T1000 (cell line): ENCODE measurements at places on chromosomes 7 and 10.

DNA sequence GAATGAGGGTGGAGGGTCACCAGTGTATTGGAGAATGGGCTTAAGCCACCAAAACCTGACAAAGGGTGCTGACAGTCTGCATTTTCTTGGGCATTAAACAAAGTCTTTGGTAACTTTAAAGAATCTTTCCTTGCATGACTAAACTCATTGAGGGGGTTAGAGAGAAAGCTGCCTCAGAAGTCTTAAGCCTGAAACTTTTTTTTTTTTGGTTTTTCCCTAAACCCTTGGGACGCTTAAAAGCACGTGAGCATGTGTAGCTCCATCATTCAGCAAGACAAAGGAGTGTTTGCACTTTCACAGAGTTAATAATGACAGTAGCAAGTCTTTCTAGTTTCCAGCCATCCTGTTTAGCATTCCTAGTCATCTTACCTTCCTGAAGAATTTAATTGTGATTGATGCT, 110.7 kb downstream of the LRMDA start:
- DNase-seq: no peak

DNA sequence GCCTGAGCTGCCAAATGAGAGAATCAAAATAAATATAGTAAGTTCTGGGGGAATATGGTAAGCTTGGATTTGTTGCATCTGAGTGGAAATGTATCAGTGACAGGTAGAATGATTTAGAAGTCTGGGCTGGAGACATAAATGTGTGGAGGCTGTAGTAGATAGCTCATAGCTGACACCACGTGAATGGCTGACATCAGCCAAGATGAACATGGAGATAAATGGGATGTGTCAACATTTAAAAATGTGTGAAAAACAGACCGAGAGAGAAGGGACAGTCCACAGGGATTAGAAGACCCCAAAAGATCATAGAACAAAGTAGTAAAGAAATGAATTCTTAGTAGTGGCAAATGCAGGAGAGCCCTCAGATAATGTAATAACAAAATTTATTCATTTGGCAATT, 40.9 kb downstream of the NAMPT start:
- no peak for DNase-seq

DNA sequence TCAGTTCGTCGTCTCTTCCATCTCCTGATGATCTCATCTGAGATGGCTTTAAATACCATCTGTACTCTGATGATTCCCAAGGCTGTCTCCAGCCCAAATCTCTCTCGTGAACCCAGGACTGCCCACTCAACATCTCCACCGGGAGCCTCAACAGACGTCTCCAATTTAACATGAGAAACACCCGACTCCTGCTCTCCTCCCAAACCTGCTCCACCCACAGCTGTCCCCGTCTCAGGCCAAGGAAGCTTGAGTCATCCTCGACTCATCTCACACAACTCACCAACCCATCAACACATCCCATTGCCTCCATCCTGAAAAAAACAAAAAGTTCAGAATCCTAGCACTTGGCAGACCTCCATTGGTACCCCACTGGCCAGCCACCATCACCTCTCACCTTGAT, 29.7 kb upstream of the CALN1 start:
- DNase-seq: no peak

DNA sequence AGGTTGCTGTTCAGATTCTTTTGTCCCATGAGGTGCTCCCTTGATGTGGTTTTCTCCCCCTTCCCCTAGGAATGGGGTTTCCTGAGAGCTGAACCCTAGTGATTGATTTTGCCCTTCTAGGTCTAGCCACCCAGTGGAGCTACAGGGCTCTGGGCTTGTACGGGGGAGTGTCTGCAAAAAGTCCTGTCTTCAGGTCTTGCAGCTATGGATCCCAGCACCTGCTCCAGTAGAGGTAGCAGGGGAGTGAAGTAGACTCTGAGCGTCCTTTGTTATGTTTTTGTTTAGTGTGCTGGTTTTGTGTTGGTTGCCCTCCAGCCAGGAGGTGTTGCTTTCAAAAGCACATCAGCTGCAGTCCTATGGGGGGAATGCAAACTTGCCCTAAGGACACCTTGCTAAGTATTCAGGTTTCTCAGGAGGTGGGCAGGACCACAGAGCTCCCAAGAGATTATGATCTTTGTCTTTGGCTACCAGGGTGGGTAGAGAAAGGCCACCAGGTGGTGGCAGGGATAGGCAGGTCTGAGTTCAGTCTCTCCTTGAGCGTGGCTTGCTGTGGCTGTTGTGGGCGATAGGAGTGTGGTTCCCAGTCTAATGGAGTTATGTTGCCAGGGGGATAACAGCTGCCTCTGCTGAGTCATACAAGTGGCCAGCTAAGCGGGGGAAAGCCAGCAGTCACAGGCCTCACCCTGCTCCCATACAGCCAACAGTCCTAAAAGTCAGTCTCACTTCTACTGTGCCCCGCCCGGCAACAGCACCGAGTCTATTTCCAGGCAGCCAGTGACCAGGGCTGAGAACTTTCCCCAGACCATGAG, 92.4 kb upstream of the JCAD start:
- peak; percentile 41 for DNase-seq

DNA sequence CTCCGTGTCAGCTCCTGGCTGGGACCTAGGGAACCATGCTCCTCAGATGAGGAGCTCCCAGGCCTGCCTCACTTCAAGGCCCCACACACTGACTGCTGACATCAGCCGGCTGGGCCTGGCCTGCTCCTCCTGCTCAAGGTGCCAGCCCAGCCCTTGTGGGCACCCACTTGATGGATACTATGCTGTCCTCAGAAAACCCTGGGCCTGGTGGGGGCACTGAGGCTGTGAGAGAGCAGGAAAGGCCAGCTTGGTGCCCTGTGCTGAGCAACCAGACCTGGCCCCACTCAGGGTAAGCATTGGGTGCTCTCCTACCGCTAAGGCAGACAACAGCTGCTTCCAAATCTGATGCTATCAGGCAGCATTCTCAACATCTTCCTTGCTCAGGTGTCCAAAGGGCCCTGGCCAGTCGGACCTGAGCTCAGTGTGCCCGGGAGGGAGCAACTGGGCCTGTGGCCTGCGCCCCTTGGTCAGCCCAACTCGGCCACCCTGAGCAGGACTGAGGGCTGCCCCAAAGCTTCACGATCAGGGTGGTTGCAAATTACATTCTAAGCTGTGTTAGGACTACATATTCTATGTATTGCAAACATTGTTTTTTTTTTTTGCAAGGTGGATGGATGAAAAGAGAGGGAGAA, 21.9 kb upstream of the ANTXRL start:
- DNase-seq: no peak

GRCh38 chr7:117682681-117683385, 190.4 kb downstream of the CTTNBP2 start:
- no peak for DNase-seq

- DNase-seq: no peak
Observed at GRCh38 chr10:74746813-74747212, 79.6 kb upstream of the KAT6B start.

GRCh38 chr7:97019710-97020225, 4.9 kb downstream of the DLX5 start:
- DNase-seq: no peak

DNA sequence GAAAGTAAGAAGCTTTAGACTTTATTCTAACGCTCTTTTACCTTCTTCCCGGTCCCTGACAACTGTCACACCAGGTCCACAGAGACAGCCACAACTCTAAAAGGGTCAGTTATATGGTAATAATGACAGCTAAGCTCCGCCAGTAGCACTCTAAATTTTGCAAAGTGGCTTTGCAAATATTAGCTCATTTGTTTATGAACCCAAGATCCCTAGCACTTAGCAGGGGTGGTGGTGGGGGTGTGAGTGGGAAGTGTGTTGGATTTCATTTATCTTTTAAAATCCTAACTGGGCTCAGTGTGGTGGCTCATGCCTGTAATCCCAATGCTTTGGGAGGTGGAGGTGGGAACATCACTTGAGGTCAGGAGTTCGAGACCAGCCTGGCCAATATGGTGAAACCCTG, 34.8 kb upstream of the SDK1 start:
- DNase-seq: no peak

DNA sequence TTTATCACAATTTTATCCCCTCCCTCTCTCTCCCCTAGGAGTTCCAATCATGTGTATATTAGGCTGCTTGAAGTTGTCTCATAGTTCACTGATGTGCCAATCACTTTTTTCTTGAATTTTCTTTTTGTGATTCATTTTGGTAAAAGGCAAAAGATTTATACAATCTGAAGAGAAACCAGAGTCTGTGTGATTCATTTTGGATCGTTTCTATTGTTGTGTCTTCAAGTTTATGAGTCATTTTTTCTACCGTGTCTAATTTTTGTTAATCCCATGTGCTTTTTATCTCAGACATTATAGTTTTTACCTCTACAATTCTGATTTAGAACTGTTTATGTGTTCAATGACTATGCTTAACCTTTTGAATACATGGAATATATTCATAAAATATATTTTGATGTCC, 483.9 kb upstream of the AUTS2 start:
- no peak for DNase-seq

DNA sequence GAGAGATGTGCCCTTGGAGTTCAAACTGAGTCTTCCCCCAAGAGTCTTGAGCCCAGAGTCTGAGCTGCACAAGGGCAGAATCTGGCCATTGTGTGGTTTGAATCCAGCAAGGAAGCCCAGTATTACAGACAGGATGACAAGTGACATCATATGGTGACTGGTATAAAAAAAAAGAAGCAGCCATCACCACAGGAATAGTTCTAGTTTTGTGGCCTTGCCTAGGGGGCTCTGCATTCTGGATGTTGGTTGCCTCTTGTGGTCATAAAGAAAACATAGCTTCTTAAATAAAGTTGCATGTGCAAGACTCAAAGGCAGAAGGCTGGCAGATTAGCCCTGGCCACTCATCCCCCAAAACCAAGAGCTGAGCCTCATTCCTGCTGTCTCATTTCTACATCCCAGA, 16.8 kb upstream of the LRRC72 start:
- DNase-seq: no peak

DNA sequence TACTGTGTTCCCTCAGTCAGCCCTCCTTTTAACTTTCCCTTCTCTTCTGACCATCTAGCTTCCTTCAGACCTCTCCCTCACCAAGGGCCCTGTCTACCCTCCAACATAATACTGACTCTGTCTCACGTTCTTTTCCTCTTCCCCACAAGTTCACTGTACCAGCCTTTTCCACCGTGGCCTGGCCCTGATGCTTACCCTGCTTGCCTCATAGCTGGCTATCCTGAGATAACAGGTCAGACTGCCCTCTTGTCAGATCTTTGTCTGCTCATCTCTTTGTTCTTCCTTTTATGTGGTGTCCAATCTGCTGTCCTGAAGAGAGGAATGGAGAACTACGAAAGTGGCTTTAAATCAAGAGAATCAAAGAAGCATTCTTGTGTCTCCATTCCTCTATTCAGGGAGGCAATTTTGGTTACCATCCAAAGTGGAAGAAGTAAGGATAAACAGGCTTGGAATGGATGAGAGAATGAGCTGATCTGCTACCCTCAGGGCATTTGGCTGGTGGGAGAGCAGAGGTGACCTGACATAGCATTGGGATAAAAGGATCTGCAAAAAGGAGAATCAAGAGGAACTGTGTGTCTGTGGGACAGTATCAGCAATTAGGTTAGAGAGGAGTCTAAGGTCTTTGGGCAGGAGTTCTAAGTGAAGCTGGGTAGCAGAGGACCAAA, 8.1 kb downstream of the BTAF1 start:
- DNase-seq: no peak

GRCh38 chr10:31694929-31695837, 233.4 kb downstream of the ARHGAP12 start:
- DNase-seq: no peak

DNA sequence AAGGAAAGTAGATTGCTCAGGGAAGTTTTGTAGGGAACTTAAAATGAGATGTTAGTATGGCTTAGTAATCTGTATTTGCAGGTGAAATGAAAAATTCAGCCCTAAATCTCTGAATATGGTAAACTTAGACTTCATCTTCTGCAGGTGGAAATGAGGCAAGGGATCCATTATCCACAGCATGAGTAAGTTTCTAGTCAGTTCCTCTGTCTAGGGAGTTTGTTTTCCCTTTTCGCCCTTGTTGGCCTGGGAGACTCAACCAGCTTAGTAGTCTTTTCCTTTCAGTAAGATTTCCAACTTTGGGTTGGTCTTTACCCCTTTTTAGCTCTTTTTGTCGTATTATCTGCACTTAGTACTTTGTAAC, 65.6 kb downstream of the ZEB1 start:
- no peak for DNase-seq

DNA sequence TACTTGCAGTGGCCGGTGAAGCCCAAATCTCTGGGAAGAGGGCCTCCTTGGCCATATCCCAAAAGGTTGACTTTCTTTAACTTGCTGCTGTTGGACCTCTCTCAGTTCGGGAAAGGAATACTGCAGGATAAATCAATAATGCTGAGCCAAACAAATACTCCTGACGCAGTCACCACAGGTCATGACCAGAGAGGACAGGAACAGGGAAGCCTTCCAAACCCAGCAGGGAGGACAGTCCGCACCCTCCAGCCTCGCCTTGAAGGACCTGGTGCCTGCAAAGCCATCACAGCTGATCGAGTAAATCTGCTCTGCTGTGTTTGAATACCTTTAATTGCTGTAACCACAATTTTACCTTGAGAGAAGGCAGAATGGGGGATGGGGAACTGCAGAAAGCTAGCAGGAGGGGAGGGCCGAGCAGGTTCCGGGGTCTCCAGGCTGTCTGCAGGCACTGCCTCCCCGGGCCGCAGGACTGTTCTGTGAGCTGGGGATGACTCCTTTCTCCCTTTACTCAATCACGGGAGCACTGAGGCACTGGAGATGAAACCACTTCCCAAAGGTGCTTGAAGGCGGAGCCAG, 20.8 kb upstream of the INSIG1 start:
- DNase-seq: no peak

- no peak for DNase-seq
Observed at GRCh38 chr7:142359694-142360279, 101.9 kb upstream of the PRSS58 start.

DNA sequence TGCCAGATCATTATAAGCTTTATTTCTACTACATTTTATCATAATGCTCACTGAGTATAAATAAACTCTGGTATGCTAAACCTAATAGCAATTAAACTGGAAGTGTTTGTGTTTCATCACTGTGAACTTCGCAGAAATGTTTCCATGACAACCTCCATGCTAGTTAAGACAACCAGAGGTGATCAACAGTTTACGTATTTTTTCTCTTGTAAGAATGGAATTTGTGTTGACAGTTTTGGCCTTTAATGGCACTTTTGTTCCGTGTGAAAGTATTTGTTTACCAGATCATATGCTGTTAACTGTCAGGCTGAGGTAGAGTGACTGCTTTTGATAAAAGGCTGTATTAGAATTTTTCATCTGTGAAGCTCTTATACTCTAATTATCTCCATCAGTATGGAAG, 212.1 kb upstream of the PPP1R3A start:
- no peak for DNase-seq

GRCh38 chr10:78716043-78716660, 352.6 kb upstream of the ZMIZ1 start:
- no peak for DNase-seq

GRCh38 chr7:117283371-117283770, 39.5 kb downstream of the WNT2 start:
- no peak for DNase-seq
